ENCODE measurements at places on chromosomes 1 and 21.
A peak's percentile ranks its signal among the peaks of the same experiment; 100 is the strongest.

DNA sequence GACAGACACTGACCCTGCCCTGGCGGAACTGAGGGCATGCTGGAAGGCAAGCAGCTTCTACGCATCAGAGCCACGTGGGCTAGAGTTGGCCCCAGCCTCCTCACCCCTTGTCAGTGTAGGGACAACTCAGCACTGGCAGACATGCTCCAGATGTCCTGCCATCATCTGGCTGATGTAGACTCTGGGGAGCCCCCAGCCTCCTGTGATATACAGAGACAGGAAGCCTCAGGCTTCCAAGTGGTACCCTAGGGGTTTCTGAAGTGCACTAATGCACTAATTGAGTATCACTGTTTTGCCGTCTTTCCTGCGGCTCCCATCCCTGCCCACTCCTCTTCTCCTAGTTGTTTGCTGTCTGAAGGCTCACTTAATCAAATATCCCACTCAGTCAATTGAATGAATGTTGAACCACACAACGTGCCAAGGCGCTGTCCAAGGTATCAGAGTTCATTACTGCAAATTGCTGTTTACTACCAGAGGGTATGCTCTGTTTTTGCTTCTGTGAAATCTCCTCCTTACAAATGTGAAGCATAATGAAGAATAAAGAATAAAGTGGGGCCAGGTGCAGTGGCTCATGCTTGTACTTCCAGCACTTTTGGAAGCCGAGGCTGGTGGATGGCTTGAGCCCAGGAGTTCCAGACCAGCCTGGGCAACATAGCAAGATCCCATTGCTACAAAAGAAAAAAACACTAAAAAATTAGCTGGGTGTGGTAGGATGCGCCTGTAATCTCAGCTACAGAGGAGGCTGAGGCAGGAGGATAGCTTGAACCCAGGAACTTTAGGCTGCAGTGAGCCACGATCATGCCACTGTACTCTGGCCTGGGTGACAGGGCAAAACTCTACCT is 76.4 kb upstream of the ZBTB18 start:
- DNase-seq, result no peak

DNA sequence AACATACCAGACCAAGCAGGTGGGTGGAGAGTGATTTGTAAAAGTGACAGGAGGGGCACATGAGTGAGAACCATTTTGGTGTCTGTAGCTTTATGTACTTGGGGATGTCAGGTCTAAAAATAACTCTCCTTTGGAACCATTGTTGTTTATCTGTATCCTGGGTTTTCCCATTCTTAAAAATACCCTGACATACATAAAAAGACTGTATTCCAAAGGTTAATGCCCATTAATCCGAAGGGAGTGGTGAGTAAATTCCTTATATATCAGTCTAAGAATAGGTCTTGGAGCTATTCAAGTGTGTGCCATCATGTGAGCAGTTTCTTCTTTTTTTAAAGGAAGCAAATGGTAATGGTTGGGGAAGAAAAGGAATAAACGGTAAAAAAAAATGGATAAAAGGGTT is 117.5 kb downstream of the TGFB2 start:
- DNase-seq, result no peak

DNA sequence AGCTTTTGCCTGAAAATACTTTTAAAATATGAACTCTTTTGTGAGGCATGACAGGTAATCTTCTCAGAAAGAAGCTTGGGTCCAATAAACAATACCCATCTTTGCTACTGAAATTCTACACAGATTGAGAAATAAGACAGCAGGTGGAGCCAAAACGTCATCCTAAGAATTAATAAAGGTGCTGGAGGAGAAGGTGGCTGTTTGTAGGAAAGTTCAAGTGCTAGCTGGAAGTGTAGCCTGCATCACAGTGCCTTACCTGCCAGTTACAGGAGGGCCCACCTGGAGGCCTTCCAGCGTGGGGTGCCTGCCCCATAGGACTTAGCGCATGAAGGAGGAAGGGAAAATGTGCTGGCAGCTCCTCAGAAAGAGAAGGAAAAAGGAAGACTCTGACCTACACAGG is 93.7 kb downstream of the TTC3 start:
- DNase-seq, result no peak

GRCh38 chr21:44260791-44261631 is 686 bp downstream of the DNMT3L start:
- no peak for DNase-seq

DNA sequence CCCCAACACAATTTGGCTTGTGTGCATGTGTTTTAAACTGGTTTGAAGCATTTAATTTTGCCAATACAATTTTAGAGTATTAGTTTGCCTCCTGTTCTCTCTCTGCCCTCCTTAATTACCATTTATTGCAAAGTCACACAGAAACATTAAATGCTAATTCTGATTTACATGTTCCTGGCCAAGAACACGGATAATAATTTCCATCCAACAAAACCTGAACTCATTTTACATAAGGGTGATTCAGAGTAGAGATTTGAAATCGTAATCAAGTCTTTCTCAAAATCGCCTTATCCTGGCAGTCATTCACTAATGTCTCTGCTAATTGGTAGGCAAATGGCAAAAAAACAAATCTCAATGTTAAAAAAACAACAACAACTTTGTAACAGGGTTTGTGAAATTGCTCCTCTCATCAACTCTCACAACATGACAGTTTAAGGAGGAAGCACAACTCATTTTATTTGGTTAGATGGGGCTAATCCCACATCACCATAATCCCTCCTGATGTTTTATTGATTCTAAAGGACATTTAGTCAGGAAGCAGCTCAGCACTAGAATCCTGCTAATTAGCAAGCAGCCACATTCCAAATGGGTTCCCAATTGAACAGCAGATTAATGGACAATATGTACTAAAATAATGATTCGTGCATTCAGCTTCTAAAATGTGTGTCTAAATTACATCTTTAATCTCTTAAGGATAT is 55.9 kb downstream of the C1orf87 start:
- DNase-seq, result no peak

DNA sequence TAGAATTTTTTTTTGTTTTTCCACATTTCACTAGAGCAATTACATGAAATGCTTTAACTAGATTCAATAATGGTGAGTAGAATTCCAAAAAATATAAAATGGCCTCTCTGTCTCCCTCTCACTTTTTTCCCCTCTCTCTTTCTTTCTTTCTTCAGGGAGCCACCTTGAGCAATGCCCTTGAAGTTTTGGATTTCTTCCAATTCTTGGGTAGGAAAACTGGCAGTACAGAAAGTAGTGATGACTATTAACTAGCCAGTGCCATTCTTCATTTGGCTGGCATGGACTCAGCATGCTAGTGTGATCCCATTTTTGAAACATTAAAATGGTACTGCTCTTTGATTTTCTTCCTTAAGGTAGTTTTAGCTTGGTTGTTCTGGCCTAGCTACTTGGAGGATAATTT is 4.5 kb upstream of the FNBP1L start:
- DNase-seq, result no peak

- no peak for DNase-seq
Measured at GRCh38 chr1:95497566-95497965, 263.6 kb downstream of the RWDD3 start.

GRCh38 chr1:233088613-233089012 is 138.2 kb downstream of the NTPCR start:
- DNase-seq, result no peak

- peak; percentile 3 for DNase-seq
Measured at GRCh38 chr21:38126666-38127303, 130.0 kb upstream of the KCNJ15 start.

DNA sequence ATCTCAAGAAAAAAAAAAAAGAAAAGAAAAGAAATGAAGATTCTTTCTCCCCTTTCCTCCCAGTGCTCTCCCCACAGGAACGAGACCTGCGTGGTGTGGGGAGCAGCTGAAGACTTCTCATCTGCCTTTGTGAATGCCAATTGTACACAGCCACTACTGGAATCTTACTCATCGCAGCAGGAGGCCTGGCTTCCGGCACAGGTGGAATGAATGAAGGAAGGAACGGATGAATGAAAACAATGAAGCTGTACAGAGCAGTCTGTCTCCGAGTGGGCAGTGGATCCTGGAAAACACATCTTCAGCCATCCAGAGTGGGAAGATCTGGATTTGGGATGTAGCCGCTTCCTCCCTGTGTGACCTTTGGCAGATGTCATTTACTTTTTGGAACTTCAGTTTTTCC is 64.9 kb downstream of the RUNX3 start:
- no peak for DNase-seq
